ENCODE measurements at places on chromosomes 13 and 19. TPM values are rescaled to one million over a fixed set of nuclear protein-coding genes. Genes with fewer than 3 reads are reported as not detected.
A peak's percentile ranks its signal among the peaks of the same experiment; 100 is the strongest.

- DNase-seq = no peak
- no peaks in the 10 kb centered on the region for H3K27me3 ChIP-seq
- no peaks in the 10 kb centered on the region for H3K4me1 ChIP-seq
- no peak overlapping the region for H3K4me3 ChIP-seq
- no peak overlapping the region for H3K27ac ChIP-seq
- no peaks in the 10 kb centered on the region for H3K36me3 ChIP-seq
Observed at GRCh38 chr13:66222926-66223325, 1007.2 kb downstream of the PCDH9 start.

Gene ZGLP1
- 3.7 TPM for total RNA-seq

Gene KIRREL2
- 1.2 TPM for total RNA-seq

Gene FBL
- total RNA-seq = 154 TPM

GRCh38 chr19:48899781-48900476 lies at the start of gene NUCB1:
Gene NUCB1, plus strand, starts transcription at chr19:48900312. Its CDS starts 485 bp downstream, at chr19:48900797.
- H3K27me3 ChIP-seq = no peaks in the 10 kb centered on the region
- peak within 1 kb of the TSS; percentile 82 for H3K4me3 ChIP-seq
- peaks cover 13% of the 10 kb centered on the region for H3K36me3 ChIP-seq
- peaks cover 9% of the 10 kb centered on the region for H3K4me1 ChIP-seq

Gene GGN
- total RNA-seq = 0.17 TPM

Gene ZNF419
- total RNA-seq = 10.1 TPM

Gene SPACA4
- total RNA-seq = not detected

DNA sequence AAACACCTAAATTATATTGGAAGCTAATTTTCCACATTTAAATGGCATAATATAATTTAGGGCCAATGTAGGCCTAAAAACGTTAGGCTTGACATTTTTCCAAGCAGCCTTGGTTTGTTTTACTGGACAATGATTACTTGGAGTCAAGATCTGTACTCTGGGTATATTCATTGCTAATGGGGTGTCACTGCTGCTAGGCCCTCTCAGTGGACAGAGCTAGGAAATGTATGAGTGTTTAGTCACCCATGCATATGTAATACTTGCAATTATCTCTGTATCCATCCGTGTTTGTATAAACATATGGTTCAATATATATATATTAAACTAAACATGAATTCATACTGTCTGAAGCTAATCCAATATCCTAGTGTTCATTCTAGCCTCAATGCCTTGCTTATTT lies 598.1 kb downstream of the DCT start:
- DNase-seq = peak; percentile 71
- no peaks in the 10 kb centered on the region for H3K4me1 ChIP-seq
- no peaks in the 10 kb centered on the region for H3K27me3 ChIP-seq
- H3K27ac ChIP-seq = no peak overlapping the region
- H3K36me3 ChIP-seq = no peaks in the 10 kb centered on the region
- no peak overlapping the region for H3K4me3 ChIP-seq

- DNase-seq = no peak
- H3K27me3 ChIP-seq = peaks cover 6% of the 10 kb centered on the region
- H3K4me3 ChIP-seq = no peak overlapping the region
- H3K27ac ChIP-seq = no peak overlapping the region
Observed at GRCh38 chr13:110980921-110981320, 66.1 kb upstream of the ANKRD10 start.

Gene TBCB
- total RNA-seq = 169 TPM

GRCh38 chr19:55321466-55322137 lies 3.5 kb downstream of the TMEM150B start:
- no peak overlapping the region for H3K27ac ChIP-seq
- no peaks in the 10 kb centered on the region for H3K4me1 ChIP-seq
- H3K4me3 ChIP-seq = no peak overlapping the region
- no peaks in the 10 kb centered on the region for H3K27me3 ChIP-seq

DNA sequence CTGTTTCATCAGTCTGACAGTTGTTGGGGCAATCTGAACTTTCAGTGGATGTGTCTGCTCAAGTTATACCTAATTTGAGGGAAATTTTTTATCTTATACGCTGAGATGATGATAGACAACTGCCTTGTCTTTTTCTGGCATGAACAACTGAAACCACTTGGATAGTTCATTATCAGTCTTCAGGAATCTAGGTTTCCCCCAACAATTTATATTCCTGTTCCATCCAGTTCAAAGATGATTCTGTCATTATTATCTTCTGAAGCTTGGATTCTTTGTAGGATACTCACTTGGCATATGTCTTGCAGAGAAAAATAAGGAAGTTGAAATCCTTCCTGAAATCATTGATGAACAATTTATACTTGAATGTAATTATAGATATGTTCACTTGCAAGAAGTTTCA lies 193.7 kb downstream of the LMO7 start:
- no peak for DNase-seq
- H3K36me3 ChIP-seq = peaks cover 2% of the 10 kb centered on the region
- no peak overlapping the region for H3K4me3 ChIP-seq
- H3K4me1 ChIP-seq = no peaks in the 10 kb centered on the region
- no peak overlapping the region for H3K27ac ChIP-seq

DNA sequence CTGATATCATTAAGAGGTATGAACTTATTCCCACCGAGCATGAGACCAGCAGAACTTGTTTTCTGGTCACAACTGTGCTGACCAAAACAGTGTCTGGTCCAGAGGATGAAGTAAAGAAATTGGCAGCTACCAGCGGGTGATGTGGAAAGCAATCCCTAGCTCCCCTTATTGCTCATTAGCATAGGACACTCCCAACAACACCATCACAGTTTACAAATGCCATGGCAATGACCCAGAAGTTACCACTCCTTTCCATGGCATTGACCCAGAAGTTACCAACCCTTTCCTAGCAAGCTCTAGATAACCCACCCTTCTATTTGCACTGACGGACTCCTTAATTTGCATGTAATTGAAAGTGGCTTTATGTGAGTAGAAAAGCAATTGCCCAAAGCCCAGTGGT lies 1856.1 kb downstream of the OLFM4 start:
- H3K27me3 ChIP-seq = no peaks in the 10 kb centered on the region
- H3K4me1 ChIP-seq = no peaks in the 10 kb centered on the region
- H3K27ac ChIP-seq = no peak overlapping the region
- no peak overlapping the region for H3K4me3 ChIP-seq
- DNase-seq = no peak
- H3K36me3 ChIP-seq = no peaks in the 10 kb centered on the region

Gene KLK4
- total RNA-seq = not detected

Gene WDR88
- not detected for total RNA-seq

DNA sequence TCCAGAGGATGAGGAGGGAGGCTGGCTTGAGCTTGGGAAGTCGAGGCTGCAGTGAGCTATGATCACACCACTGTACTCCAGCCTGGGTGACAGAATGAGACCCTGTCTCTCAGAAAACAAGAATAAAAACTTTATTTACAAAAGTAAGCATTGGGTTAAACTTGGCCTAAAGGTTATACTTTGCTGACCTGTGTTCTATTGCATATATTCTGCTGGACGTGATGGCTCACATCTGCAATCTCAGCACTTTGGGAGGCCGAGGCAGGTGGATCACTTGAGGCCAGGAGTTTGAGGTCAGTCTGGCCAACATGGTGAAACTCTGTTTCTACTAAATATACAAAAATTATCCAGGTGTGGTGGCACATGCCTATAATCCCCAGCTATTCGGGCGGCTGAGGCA lies 6.6 kb upstream of the ARHGEF18 start:
- no peaks in the 10 kb centered on the region for H3K4me1 ChIP-seq
- no peak overlapping the region for H3K4me3 ChIP-seq
- no peak for DNase-seq
- no peak overlapping the region for H3K27ac ChIP-seq

Gene ZNF653
- 5.4 TPM for total RNA-seq

GRCh38 chr13:52187029-52187423 lies 27.6 kb upstream of the NEK3 start:
- H3K4me1 ChIP-seq = peaks cover under 1% of the 10 kb centered on the region
- H3K4me3 ChIP-seq = no peak overlapping the region
- H3K27ac ChIP-seq = peak overlapping the region; percentile 64
- H3K27me3 ChIP-seq = no peaks in the 10 kb centered on the region

Gene PRR22
- 6.1 TPM for total RNA-seq

- no peak overlapping the region for H3K4me3 ChIP-seq
- H3K36me3 ChIP-seq = no peaks in the 10 kb centered on the region
- no peak for DNase-seq
- peaks cover 11% of the 10 kb centered on the region for H3K4me1 ChIP-seq
- no peak overlapping the region for H3K27ac ChIP-seq
- H3K27me3 ChIP-seq = no peaks in the 10 kb centered on the region
Observed at GRCh38 chr19:38879400-38879751, 1.3 kb upstream of the RINL start.

GRCh38 chr19:42121656-42122069 lies 10.6 kb downstream of the POU2F2 start:
- DNase-seq = no peak
- H3K27me3 ChIP-seq = peaks cover 2% of the 10 kb centered on the region
- H3K4me3 ChIP-seq = no peak overlapping the region
- no peaks in the 10 kb centered on the region for H3K36me3 ChIP-seq
- H3K27ac ChIP-seq = no peak overlapping the region
- H3K4me1 ChIP-seq = no peaks in the 10 kb centered on the region

GRCh38 chr19:2096034-2096479 lies at the start of gene MOB3A:
Gene MOB3A, minus strand, starts transcription at chr19:2096326. Its CDS starts 17,766 bp downstream, at chr19:2078560.
- no peaks in the 10 kb centered on the region for H3K4me1 ChIP-seq
- H3K27me3 ChIP-seq = no peaks in the 10 kb centered on the region
- peak within 1 kb of the TSS; percentile 65 for H3K4me3 ChIP-seq
- peak within 1 kb of the TSS; percentile 98 for H3K27ac ChIP-seq

- H3K27me3 ChIP-seq = no peaks in the 10 kb centered on the region
- H3K36me3 ChIP-seq = no peaks in the 10 kb centered on the region
- no peak for DNase-seq
- no peak overlapping the region for H3K4me3 ChIP-seq
Observed at GRCh38 chr13:94236132-94236531, 243.3 kb downstream of the DCT start.

DNA sequence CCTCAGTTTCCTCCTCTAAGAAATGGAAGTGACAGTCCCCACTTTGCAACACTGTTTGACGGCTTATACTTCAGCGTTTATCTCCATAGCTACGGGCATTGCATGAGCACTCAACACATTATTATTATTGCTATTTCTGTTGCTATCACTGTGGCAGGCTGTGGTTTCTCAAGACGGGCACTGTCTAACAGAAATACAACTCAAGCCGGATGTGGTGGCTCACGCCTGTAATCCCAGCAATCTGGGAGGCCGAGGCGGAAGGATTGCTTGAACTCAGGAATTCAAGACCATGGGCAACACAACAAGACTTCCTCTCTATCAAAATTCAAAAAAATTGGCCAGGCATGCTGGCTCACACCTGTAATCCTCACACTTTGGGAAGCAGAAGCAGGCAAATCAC lies 4.9 kb upstream of the ZSWIM4 start:
- H3K36me3 ChIP-seq = no peaks in the 10 kb centered on the region
- H3K4me3 ChIP-seq = no peak overlapping the region
- DNase-seq = no peak
- no peaks in the 10 kb centered on the region for H3K27me3 ChIP-seq
- H3K27ac ChIP-seq = peak overlapping the region; percentile 62

GRCh38 chr19:3269916-3270671 lies 45.6 kb downstream of the CELF5 start:
- H3K4me1 ChIP-seq = no peaks in the 10 kb centered on the region
- no peaks in the 10 kb centered on the region for H3K36me3 ChIP-seq
- H3K27ac ChIP-seq = no peak overlapping the region
- H3K4me3 ChIP-seq = no peak overlapping the region
- peaks cover 24% of the 10 kb centered on the region for H3K27me3 ChIP-seq

Gene UBE2L5
- total RNA-seq = not detected

DNA sequence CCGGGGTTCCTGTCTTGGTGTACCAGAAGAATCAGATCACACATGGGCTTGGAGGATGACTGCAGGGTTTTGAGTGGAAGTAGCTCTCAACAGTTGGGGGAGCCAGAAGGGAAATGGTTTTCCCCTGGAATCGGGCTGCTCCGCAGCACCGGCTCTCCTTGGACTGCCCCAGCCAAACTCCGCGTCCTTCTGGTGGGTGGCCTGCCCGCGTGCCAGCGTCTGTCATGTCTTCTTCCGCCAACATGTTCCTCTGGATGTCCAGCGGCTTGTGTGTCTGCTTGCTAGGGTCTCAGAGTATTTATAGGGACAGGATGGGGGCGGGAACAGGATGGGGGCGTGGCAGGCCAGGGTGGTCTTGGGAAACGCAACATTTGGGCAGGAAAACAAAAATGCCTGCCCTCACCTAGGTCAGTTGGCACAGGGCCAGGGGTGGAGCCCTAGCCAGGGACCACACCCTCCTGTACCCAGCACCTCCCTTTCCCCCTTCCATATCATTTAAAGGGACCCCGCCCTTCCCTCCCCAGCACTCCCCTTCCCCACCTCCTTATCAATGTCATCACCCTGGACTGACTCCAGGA lies 1.3 kb upstream of the ZNF30 start:
- no peaks in the 10 kb centered on the region for H3K27me3 ChIP-seq
- no peak overlapping the region for H3K27ac ChIP-seq
- peaks cover 8% of the 10 kb centered on the region for H3K4me1 ChIP-seq
- DNase-seq = no peak
- no peak overlapping the region for H3K4me3 ChIP-seq

DNA sequence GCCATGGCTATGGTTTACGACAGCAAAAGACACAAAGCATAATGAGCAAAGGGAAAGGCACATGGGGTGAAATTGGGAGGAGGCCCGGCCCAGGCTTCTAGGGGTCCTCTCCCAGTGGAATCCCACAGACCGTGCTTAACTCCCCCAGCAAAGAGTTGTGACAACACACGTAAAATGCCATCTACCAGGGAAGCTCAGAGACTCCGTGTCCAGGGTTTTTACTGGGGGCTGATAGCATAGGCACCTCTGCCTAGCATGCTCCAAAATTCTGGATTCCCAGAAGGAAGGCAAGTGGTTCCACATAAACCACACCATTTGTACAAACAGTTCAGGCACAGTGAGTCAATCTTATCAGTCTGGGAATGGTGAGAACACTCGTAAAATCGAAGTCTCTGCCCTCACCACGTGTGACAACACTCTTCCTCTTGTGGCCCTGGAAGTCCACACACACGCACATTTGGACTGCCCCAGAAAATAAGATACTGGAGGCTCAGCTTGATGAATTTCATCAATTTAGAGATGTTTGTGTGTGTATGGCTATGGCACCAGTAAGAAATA lies 34.9 kb downstream of the RHPN2 start:
- H3K4me1 ChIP-seq = no peaks in the 10 kb centered on the region
- no peak overlapping the region for H3K27ac ChIP-seq
- no peaks in the 10 kb centered on the region for H3K27me3 ChIP-seq
- no peak for DNase-seq
- no peaks in the 10 kb centered on the region for H3K36me3 ChIP-seq
- no peak overlapping the region for H3K4me3 ChIP-seq

Gene SIGLECL1
- total RNA-seq = not detected

Data from lung (tissue), 17 donors.